Esophagus squamous epithelium (tissue), 5 donors: ENCODE measurements at places on chromosomes 2 and 18.

DNA sequence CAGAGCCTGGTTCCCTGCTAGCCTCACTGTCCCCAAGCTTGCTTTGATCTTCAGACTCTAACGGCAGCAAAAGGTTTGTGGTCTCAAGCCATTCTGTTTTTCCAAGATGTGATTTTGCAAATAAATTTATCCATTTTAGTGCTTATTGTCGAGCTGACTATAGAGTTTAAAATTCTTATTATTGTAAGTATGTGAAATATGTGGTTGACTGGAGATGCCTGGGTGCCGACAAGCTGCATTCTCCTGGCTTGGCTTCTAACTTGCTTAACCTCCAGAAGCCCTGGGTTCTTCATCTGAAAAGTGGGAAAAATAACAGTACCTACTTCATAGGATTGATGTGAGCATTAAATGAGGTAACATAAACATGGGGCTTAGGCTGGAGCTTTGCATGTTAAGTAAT lies 9.9 kb upstream of the EDAR start:
- DNase-seq = no peak

- no peak for DNase-seq
Observed at GRCh38 chr2:212173756-212174510, 364.7 kb downstream of the ERBB4 start.

DNA sequence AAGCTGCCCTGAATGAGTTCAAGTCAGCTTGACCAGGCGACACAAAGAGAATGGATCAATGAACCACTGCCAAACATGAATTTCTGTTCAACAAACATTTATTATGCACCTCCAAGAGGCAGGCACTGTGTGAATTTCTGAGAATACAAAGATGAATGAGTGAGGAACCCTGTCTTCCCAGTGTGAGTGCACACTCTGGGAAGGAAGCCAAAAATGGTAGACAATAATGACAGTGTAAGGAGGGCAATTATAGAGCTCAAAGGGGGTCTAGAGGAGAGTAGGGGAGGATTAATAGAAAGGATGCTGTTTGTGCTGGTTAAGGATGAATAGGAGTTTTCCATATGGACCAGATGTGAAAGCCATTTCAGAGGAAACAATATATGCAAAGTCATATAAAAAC lies 213.4 kb downstream of the DCC start:
- no peak for DNase-seq

DNA sequence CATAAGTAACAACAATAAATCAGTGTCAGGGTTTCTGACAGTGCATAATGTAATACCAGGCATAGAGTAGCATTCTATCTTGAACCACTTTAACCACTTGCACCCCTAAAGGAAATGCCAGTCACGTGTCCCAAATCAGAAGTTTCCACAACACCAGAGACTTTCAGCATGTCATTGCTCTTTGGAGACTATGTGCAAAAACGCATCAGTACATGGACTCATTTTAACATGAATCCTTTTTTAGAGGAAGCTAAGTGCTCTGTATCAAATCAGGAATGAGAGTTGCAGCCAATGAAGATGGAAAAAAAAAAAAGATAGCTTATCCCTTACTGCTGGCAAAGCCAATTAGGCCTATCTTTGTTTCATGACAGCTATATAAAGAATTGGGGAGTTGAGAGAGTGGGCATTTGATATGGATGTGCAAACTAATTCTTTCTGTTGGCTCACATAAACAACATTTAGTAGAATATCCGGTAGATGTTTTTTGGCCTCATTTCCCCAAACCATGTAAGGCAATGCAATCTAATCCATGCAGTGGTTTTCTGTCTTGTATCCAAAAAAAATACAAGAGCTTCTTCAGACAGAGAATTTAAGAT lies 353.1 kb downstream of the IRS1 start:
- no peak for DNase-seq

DNA sequence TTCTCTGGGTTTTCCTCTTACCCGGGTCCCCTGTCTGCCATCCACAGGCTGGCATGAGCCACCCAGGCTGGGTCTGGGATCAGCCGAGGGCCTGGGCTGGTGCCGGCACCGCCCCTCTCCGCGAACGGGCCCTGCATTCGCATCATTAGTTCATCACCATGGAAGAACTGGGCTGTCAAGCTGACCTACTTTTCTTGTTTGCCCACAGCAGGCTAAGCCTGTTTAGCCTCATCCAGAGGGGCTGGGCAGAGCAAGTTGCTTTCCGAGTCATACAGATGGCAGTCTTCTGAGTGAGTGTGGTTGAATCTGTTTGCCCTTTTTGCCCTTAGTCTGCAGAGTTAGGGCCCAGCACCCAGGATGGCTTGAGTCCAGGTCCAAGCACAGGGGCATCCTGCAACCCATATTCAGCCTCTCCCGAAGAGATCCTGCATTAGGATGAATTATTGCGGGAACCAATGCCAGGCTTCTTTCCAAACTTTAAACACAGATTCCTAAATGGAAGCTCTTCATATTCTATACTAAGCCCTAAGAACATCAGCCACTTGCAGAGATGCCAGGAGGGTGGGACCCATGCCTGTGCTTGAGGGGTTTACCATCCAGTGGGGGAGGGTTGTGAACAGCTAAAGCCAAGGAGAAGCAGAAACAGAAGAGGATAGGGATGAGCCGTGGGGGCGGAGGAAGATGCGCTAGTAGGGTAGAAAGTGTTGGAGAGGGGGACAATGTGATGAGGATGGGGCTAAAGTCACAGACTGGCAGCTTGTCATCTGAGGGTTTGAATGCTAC lies 68.0 kb downstream of the NPAS2 start:
- no peak for DNase-seq

DNA sequence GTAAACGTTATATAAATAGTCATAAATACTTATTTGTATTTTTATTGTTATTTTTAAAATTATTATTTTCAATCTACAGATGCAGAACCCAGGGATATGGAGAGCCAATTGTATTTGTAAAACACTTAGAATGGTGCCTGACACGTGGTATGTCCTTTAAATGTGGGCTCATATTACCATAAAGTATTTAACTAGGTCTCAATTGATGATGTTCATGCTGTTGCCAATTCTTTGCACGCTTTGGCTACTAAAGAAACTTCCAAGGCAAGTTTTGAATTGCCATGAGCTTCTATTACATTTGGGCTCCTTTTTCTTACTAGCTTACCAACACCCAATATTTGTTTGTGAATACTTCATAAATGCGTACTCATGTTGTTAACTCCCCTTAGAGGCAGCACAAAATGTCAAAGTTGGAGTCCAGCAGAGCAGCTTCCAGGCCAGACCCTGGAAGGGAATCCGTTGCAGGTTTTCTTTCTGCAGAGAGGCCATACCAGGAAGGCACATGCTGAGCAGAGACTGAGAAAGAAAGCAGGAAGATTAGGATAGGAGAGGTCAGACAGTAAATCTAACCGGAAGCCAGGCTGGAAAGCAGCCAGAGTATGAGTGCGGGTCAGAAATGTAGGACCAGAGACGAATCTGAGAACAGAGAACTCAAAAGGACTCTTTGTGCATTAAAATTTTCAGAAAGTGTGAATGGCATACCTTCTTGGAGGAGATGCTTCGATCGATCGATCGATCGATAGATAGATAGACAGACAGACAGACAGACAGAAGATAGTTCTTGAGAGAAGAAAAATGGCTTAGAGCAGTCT lies 4.2 kb upstream of the NOSTRIN start:
- DNase-seq = no peak

- DNase-seq = no peak
Observed at GRCh38 chr18:66764230-66764629, 160.3 kb upstream of the CDH19 start.

DNA sequence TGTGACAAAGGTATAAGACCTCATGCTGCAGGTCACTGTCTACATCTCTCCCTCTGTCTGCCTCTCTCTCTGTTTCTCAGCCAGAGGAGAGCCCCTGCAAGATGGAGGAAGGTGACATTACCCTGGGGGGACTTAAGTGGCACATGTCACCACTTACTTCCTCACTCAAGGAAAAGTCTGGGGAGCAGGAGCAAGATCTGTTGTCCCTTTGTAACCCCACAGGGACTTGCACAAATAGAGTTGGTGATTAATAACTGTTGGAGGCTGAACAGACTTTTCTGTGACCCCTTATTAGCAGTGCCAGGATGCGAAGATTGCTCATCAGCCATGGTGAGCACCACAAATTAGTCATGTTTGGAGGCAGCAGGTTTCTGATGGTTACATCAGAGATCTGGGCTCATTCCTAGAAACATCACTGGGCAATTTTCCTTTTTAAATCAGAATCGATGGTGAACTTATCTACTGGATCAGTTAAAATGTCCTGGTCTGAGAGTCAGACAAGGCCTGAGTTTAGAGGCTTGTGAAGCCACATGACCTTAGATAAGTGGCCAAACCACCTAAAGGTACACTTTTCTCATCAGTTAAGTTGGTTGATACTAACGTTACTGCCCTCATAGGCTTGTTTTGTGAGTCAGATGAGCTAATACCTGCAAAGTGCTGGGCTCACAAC lies 81.2 kb upstream of the LTBP1 start:
- DNase-seq = no peak

GRCh38 chr2:109258905-109259540 lies 130.0 kb downstream of the SH3RF3 start:
- DNase-seq = no peak

- no peak for DNase-seq
Observed at GRCh38 chr2:230706053-230706521, 6.6 kb upstream of the CAB39 start.

DNA sequence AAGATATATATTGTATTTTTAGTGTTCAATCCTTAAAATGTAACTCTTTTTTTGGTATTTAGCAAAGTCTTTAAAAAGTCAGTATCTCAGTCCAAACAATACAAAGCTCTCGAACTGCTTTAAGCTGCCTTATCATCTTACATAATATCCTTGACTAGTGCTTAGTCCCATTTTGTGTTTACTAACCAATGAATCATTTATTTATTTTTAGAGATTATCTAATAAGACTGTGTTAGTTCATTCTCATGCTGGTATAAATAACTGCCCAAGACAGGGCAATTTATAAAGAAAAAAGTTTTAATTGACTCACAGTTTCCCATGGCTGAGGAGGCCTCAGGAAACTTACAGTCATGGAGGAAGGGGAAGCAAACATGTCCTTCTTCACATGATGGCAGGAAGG lies 248.3 kb upstream of the KYNU start:
- no peak for DNase-seq

DNA sequence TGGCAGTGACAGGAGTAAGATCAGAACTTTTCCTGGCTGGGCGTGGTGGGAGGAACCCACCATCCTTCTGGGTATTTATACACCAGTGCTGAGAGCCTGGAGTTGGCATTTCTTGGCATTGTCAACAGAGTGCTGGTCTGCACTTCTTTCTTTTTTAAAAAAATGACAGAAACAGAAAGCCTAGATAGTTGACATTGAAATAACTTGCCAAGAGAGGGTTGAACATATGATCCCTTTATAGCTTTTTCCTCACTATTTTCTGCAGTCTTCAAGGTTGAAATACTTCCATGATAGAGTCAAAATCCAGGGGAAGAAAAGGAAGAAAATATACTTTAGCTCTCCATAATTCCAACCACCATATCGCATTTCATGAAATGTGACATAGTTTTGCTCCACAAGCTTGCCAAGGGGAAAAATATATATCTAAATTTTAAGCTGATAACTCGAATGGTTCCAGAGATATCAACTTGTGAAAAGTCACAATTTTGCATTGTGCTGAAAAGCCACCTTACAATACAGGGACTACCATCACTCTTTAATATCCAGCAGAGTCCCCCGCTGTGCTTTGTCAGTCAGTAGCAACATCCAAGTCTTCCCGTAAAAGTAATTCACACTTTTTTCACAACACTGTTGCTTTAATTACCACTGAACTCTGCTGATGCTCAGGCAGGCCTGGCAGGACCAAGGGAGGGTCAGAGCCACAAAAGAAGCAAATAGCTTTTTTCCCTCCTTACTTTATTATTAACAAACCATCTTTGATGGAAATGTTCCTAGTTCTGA lies 764.9 kb upstream of the FANCL start:
- DNase-seq = no peak
